Immature natural killer cell (primary cell): ENCODE measurements at places on chromosomes 3 and 15. TPM values are rescaled to one million over a fixed set of nuclear protein-coding genes. Genes with fewer than 3 reads are reported as not detected.
A peak's percentile ranks its signal among the peaks of the same experiment; 100 is the strongest.

DNA sequence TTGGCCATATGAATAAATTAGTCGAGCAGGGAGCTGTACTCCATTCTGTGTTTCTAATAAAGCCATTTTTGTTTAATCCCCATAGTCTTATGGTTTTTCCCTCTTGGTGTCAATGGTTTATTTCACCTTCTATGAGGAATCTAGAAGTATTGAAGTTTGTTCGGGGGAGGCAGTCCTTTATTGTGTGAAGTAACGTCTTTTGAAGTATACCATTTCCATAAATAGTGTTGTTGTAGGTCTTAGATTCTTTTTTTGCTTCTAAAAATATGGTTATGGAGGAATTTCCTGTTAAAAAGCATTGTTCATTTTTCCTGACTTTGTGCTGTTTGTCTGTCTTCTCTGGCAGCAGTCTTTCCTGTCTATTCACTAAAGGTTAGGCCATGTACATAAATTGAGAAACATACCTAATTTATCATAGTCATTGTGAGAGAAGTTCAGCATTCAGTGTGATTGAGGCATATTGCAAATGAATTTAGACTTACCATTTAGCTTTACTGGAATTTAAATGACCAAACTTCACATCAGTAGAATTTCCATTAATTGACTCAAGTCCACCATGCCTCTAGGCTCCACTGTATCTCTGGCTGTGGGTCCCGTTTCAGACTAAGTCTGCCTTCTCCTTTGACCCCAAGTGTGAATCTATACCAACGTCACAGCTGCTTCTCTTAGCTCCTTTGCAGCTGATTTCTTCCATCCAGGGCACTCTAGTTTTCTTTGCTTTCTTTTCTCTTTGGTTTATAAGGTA, 37.3 kb downstream of the YEATS2 start:
- no peak for DNase-seq

GRCh38 chr3:88467191-88467590, 317.4 kb downstream of the C3orf38 start:
- no peak for DNase-seq

GRCh38 chr15:63491979-63492378, 12.4 kb upstream of the USP3 start:
- no peak for DNase-seq

GRCh38 chr3:75814797-75815196, 29.4 kb upstream of the ZNF717 start:
- no peak for DNase-seq

DNA sequence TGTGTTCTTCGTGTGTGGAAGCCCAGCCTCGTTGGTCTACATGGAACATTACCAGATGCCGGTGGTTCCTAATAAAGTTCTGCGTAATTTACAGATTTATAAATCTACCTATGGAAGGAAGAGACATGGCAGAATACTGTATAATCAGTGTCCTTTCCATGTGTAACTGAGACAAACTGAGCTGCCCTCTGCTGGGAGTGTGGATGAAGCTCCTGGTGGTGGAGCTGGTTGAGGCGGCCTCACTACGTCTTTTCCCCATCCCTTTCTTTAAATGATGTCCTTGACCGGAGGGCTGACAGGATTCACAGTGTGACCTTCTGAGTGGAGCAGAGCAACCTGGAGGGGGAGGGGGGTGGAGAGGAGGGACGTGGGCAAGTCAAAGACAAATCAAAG, 267.0 kb upstream of the CHRM5 start:
- DNase-seq = no peak

DNA sequence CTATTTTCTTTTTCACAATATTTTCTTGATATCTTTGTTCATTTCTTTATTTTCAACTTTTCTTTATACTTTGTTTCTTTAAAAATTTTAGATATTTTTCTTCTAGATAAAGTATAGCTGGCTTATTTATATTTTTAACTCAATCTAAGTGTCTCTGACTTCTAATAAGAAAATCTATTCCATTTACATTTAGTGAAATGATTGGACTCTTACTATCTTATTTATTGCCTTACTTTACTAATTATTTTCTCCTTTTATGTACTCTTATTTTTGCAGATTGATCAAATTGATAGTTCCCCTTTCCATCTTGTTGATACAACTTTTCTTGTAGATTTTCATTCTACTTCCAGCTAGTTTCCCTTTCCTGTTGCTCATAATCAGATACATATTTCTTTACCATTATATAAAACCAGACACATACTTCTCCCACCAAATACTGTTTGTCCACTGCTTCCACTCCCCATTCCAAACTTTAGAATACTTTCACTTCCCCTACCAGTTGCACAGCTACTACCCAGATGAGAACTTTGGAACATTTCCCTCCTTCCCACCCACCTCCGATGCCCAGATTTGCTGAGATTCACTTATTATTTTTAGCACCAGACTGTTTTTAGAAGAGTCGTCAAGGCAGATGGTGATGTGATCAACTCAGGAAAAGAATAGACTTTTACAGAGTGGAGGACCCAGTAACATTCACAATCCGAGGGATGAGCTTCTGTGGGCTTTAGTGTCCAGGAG, 151.5 kb downstream of the LIPC start:
- no peak for DNase-seq

- no peak for DNase-seq
Observed at GRCh38 chr3:133593243-133593642, 19.8 kb downstream of the CDV3 start.

DNA sequence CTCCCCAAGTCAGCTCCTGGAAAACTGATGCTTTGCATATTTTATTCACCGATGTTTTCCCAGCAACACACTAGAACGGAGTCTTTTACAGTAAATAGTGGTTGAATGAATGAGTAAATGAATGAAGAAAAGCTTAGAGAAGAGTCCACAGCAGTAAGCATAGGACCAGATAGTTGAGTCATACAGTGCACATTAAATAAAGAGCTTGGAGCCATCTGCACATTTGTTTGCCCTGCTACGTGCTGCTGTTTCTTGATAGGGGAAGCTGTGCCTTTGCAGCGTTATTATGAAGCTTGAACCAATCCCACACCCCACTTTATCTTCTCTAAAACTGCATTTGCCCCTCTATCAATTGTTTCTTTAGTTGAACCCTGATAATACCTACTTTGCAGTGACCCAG, 1.2 kb downstream of the FAM98B start:
- no peak for DNase-seq

DNA sequence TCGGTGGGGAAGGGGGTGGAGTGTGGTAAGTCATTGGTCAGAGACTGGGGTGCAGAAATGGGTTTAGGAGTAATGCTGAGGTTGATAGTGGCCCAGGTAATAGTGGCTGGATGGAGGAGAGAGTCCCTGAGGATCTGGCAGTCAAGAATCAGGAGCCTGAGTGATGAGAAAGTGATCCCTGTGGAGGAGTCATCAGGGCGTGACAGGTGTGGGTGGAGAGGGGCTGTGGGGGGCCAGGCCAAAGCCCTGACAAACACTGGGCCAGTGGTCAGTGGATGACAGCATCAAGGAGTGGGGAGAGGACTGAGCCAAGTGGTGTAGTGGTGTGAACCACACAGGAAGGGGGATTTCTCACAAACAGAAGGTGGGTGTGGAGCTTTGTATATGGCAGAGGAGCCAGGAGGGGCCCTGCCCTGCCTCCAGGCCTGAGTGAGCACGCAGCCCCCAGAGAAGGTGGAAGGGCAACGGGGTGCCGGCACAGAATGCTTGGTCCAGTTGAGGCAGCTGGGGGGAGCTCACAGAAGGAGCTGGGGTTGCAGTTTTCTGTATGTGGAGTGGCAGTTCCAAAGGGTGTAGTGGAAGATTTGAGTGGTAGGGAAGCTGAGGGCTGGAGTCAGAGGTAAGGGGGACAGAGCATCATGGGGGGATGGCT, 77.1 kb downstream of the SPSB4 start:
- DNase-seq = peak; percentile 32

GRCh38 chr15:43859546-43859945, 32.7 kb downstream of the WDR76 start:
- no peak for DNase-seq

GRCh38 chr15:55515491-55515890, 7.5 kb upstream of the DNAAF4 start:
- no peak for DNase-seq

DNA sequence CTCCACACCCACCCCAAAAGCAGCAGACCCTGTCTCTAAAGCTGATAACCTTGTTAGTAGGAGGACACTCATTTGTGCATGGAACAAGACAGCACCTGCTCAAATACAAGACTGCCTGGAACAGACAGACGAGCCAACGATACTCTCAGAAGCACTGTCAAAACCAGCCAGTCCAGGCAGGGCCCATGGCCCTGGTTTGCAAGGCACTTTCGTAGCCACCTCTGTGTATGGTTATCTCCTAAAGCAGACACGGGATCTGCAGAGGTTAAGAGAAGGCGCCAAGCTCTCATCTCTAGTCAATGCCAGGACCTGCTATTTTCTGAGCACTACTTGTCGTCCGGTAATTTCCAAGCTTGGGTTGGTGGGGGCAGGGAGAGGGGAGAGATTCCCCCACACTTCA, 10.5 kb downstream of the NTRK3 start:
- DNase-seq = no peak

Gene ANXA2
- 849 TPM for polyA plus RNA-seq

Gene KIF9
- 4.1 TPM for polyA plus RNA-seq

Gene IGF2BP2
- polyA plus RNA-seq = 0.42 TPM

Gene KNL1
- 0.20 TPM for polyA plus RNA-seq

Gene LRRC2
- not detected for polyA plus RNA-seq

Gene HEXA
- 251 TPM for polyA plus RNA-seq

Gene GOLGA8J
- polyA plus RNA-seq = not detected

Gene SLC6A20
- not detected for polyA plus RNA-seq
